ENCODE measurements at places on chromosomes 7 and 10. TPM values are rescaled to one million over a fixed set of nuclear protein-coding genes. Genes with fewer than 3 reads are reported as not detected.

Gene SFMBT2
- 14.6 TPM for total RNA-seq

- no peaks in the 10 kb centered on the region for H3K27me3 ChIP-seq
- DNase-seq = no peak
- no peak overlapping the region for H3K4me3 ChIP-seq
- no peaks in the 10 kb centered on the region for H3K36me3 ChIP-seq
- H3K4me1 ChIP-seq = peaks cover 6% of the 10 kb centered on the region
Observed at GRCh38 chr10:129854796-129855705, 109.0 kb downstream of the EBF3 start.

GRCh38 chr10:132332433-132332754, 401 bp downstream of the LRRC27 start:
- H3K4me3 ChIP-seq = peak overlapping the region; percentile 82
- H3K27ac ChIP-seq = peak overlapping the region; percentile 76
- no peaks in the 10 kb centered on the region for H3K27me3 ChIP-seq
- DNase-seq = no peak
- H3K4me1 ChIP-seq = peaks cover 56% of the 10 kb centered on the region
- H3K36me3 ChIP-seq = no peaks in the 10 kb centered on the region

- no peaks in the 10 kb centered on the region for H3K27me3 ChIP-seq
- no peak for DNase-seq
- no peaks in the 10 kb centered on the region for H3K4me1 ChIP-seq
Observed at GRCh38 chr10:94098896-94099295, 105.2 kb downstream of the PLCE1 start.

Gene ASIC3
- total RNA-seq = 37.7 TPM

DNA sequence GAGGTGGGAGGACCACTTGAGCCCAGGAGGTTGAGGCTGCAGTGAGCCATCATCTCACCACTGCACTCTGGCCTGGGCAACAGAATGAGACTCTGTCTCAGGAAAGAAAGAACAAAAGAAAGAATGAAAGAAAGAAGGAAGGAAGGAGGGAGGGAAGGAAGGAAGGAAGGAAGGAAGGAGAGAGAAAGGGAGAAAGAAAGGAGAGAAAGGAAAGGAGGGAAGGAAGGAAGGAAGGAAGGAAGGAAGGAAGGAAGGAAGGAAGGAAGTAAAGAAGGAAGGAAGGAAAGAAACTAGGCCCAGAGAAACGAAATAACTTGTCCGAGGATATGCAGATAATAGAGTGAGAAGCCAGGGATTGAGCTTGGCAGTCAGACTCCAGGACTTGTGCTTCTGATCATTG, 102.1 kb downstream of the SKIDA1 start:
- no peak overlapping the region for H3K27ac ChIP-seq
- no peak overlapping the region for H3K4me3 ChIP-seq
- H3K36me3 ChIP-seq = no peaks in the 10 kb centered on the region
- no peaks in the 10 kb centered on the region for H3K27me3 ChIP-seq

GRCh38 chr10:132264306-132264950, 43.3 kb downstream of the STK32C start:
- H3K27me3 ChIP-seq = no peaks in the 10 kb centered on the region
- H3K4me1 ChIP-seq = peaks cover 14% of the 10 kb centered on the region
- H3K36me3 ChIP-seq = no peaks in the 10 kb centered on the region

Gene ELOVL3
- not detected for total RNA-seq

DNA sequence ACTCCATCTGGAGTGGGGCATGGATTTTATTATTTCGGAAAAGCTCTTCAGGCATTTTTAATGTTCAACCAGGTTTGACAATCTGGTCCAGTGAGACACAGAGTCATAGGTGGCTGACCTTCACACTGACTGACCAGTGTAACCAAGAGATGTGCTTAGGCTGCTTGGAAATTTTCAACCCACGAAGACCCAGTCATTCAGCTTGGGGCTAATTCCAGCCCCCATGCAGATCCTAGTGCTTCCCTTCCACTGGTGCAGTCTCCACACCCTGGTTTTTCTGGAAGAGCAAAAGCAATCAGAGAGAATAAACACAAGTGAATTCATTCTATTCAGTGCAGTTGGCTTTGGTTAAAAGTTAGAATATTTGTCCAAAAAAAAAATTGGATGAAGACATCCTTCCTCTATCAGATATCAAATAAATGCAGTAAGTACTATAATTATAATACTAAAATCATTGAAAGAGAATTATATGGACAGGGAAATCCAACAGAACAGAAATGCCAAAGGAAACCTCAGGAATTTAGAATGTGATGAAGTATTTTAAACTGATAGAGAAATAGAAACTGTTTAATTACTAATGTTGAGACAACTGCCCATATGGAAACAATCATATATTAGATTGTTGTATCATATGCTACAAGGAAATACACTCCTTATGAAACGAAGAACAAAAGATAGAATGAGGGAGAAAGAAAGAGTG, 178.0 kb downstream of the NPSR1 start:
- H3K4me3 ChIP-seq = no peak overlapping the region
- H3K27me3 ChIP-seq = no peaks in the 10 kb centered on the region
- H3K27ac ChIP-seq = no peak overlapping the region
- DNase-seq = no peak
- no peaks in the 10 kb centered on the region for H3K36me3 ChIP-seq

Gene SH2D4B
- total RNA-seq = not detected
